ENCODE measurements at places on chromosomes 16 and 17.

- no peak for DNase-seq
These were observed 322.5 kb downstream of the C16orf95 start for GRCh38 chr16:86994651-86995171.

DNA sequence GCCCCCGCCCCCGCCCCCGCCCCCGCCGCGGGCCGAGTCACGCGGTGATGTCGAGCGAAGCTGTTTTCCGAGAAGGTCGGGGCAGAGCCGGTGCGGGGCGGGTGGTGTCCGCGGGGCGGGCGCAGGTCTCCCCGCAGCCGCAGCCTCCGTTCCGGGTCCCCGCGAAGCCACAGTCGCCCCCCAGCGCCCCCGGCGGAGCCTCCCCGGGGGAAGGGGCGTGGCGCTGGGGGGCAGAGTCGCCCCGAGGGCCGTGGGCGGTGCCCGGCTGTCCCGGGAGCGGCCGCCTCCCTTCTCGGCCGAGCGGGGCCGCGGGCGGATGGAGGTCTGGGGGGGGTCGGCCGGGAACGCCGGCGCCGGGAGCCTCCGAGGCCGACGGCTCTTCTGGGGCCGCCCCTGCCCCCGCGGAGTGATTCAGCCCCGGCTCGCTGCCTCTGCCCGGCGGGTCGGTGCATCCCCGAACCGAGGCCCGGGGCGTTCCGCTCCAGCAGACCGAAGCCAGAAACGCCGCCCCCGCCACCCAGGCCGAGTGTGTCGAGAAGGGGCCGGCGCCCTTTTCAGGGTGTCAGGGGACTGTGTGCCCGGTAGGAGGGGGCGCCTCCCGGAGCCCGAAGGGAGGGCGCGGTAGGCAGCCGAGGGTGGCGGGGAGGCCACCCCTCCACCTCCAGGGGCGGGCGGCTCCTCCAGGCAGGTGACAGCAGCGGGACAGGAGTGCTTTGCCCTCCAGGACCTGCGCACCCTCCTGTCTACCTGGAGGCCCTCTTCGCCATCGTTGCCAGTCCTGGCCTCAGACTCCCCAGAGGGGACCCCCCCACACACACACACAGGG lies 1.7 kb downstream of the METRNL start:
- peak; percentile 55 for DNase-seq

GRCh38 chr16:31221357-31222160 lies 4.6 kb upstream of the PYDC1 start:
- no peak for DNase-seq

DNA sequence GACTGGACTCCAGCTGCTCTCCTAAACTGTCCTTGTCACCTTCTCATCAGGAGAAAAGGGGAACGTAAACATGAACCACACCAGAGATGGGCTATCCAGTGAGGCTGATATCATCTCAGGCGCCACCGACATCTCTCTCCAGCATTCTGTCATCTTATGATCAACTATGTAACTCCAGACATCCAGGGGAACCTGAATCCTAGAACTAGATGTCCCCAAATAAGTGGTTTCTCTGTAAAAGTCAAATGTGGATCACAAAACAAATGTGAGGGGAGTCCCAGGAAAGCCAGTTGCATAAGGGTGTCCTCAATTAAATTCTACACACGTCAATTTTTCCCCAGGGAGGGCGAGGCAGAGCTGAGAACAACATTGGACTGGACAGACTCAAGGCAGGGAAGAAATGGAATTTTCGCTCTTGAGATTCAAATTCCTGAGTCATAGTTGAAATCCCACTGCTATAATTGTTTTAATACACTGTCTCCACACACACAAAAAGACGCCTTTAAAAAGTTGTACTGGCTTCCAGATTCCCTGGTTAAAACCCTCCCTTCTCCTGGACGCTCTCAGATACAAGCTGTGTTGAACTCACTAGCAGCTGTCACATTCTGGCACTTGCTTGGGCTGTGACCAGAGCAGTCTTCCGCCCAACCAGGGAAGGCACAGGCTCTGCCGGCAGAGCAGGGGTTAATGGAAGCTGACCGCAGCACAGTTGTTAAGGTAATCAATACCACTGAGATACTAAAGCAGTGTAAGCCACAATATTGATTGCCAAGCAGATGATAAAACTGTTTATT lies 62.6 kb downstream of the ZFHX3 start:
- DNase-seq = no peak

DNA sequence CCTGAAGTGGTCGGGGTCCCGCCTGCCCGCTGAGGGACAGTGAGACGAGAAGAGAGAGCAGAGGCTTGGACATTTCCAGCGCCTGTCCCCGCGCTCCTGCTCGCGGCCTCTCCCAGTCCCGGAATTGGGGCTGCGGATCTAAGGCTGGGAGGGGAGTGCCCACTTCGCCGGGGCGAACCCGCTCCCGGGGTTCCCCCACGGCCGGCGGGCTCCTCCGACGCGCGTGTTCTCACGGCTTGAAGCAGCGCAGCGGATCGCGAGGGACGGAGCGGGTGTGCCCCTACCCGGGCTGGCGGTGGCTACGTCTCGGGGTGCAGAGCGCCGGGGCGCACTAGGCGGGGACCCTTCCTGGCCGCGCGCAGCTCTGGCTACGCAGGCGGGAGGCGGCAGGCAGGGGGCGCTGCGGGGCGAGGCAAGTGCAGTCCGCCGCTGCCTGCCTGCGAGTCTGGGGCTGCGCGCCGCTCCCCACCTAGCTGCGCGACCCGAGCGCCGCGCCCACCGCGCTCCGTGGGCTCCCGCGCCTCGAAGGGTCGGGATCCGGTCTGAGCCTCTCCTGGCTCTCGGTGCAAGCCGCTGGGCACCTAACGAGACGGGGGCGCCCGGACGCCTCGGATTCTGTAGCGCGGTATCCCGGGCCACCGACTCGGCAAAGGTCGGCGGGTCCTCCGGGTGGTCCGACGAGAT lies 1.2 kb downstream of the NGFR start:
- peak; percentile 84 for DNase-seq

DNA sequence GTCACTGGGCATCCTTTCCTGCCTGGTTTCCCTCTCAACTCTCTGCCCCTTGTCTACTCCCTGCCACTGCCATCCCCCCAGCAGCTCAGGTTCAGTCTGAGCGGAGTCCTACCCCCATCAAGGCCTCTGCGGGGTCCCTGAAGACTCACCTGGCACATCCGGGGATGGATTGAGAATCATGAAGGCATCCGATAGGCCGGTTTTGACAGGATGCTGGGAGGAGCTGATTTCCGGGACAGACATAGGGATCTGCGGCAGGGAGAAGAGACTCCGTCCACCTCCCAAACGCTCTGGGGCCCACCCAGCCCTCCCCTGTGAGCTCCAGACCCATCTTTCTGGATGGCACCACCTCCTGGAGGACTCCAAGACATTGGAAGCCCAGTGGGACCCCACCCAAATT lies 45.7 kb downstream of the PLXDC1 start:
- DNase-seq = no peak

DNA sequence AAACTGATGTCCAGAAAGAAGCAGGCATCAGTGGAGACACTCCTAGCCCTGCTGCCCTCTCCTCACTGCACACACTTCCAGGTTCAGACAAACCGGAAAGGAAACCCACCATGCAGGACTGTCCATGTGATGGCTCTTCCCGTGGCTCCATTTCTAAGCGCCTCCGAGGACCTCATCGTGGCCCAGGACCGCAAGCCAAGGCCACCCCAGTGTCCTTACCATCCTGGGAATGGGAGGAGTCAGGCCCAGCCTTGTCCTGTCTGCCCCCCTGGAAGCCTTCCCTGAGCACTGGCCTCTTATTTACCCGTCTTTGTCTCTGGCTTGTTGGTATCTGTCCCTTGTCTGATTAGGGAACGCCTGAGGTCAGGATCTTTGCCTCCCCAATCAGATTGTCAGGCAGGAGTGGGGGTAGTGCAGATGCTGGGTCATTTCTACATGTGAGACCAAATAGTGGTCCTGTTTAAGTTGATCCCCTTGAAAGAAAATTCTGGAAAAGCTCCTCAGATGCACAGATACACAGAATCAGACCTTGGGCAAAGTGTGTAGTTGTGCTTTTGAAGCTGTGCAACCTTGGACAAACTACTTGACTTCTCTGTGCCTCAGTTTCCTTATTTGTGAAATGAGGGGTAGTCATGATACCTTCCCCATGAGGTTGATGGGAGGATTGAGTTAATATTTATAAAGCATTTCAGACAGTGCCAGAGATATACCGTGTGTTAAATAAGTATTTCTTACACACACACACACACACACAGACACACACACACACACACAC lies 744 bp downstream of the TAC4 start:
- DNase-seq = no peak

GRCh38 chr17:9381068-9381467 lies 194.6 kb downstream of the STX8 start:
- no peak for DNase-seq

DNA sequence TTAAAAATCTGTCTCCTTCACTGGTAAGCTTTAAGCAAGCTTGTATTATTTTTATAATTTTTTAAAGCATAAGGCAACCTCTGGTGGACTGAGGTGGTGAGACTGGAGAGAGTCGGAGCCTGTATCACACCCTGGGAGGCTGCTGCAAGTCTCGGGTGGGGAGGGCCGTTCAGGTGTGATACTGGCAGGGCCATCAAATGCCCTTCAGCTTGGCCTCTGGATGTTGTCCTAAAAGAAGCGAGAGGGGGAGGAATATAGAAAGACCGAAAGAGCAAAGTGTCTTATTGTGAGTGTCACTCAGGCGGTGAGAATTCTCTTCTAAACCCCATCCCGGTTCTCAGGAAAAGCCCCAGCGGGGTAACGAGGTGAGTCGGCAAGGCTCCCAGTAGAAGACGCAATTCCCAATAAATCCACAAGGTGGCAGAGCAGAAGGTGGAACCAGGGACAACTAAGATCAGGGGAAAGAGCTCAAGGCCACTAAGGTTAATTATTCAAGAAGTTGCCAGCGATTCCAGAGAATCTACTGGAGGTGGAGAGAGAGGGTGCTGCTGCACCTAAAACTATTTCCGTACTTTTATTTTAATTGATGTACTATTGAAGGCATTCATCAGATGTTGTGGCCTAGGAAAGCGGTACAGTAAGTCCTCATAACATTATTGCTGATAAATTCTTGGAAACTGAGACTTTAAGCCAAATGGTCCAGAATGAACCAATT lies 14.1 kb downstream of the C17orf67 start:
- DNase-seq = peak; percentile 78

- DNase-seq = peak; percentile 94
These were observed 77.3 kb downstream of the ZDHHC7 start for GRCh38 chr16:84933774-84934631.

DNA sequence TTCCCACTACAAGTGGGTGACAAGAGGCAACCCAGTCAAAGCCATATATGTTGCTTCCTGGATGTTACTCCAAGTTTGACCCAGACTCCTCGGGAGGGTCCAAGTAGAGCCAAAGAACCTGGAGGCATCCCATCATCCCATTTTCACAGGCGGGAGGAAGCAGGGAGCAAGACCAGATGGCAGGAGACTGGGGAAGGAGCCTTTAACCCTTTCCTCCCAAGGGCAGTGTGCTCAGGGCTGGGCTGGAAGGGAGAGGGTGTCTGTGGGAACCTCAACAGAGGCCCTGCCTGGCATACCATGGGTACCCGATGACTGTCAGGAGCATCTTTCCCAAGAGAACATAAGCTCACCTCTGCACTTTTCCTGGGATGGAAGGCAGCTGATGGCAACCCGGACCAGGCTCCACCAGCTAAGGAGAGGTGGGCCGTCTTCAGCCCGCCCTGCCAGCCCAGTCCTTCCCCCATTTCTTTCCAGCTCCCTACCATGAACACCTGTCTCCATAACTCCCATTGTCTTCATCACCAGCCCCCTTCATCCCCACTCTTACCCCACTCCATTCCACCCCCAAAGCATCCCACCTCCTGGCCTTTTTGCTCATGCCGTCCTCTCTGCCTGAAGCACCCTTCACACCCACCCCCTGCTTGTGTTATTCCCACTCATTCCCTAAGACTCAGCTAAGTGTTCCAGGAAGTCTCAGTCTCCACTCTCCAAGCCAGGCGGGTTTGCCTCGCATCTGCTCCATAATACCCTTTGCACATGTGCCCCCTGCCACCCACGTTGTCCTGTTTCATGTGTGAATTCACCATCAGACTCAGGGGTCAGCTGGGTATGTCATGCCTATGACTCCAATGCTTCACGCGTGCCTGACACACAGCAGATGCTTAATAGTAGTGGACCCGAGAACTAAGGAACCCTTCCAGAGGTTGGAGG lies 5.9 kb upstream of the SLC16A5 start:
- DNase-seq = no peak

DNA sequence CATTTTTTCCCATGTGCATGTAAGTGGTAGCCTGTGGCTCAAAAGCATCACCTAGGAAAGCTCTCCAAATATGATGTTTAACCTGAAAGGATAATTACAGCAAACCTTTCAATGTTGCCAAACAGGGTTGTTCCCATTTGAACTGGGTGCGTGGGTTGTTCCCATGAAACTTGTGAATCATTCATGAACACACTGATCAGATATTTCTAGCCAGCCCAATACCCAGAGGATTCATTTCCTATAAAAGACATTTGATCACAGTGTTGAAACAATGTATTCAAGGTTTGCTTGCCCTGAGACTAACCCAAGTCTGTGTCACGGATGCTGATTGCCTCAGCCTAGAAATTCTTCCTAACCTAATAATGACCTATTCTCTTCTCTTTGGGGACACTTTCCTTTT lies 12.9 kb downstream of the KRT39 start:
- DNase-seq = no peak

DNA sequence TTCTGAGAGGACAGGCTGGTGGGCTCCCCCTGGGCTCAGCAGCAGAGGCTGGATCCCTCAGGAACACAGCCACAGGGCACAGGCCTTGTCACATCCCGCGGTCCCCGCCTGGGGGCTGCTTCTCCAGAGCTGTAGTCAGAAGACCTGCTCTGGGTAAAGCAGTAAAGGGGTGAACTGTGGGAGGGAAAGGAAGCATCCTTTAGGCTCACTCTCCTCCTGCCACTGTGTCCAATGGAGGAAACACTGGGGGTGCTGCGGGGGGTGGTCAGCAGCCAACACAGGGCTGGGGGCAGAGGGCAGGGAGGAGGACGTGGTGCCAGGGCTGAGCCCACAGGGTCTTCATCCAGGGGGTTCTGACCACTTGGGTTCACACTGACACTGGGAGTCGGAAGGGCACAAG lies 5.0 kb upstream of the SLC38A8 start:
- peak; percentile 27 for DNase-seq

GRCh38 chr17:11950771-11951519 lies 46.3 kb downstream of the ZNF18 start:
- DNase-seq = no peak

DNA sequence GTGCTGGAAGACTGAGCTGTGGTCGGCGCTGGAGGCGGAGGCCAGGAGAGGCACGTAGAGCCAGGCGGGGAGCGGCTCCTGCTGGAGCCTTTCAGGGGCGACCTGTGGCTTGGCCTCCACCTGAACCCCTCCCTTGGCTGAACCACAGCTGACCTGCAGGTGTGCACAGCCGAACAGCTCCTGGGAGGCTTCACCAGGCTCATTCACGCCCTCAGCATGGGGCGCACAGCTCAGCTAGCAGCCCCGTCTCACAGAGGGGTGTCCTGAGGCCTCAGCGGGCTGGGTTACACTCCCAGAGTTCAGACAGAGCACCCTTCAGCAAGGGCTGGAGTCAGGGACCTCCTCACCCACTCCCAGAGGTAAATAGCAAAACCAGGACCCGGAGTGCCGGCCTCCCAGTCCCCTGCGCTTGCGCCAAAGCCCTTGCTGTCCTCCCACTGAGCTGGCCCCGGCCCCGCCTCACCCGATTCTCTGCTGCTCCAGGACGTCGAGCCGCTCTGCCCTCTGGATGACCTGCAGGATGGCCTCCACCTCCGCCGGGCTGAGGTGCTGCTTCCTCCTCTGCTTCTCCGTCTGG lies 31.7 kb downstream of the RPH3AL start:
- DNase-seq = peak; percentile 45

GRCh38 chr16:31148281-31148728 lies 1.6 kb downstream of the PRSS36 start:
- no peak for DNase-seq
